ENCODE measurements at places on chromosomes 1 and 21.

GRCh38 chr1:85582687-85583591, 2.4 kb downstream of the CCN1 start:
- peak; percentile 65 for DNase-seq

DNA sequence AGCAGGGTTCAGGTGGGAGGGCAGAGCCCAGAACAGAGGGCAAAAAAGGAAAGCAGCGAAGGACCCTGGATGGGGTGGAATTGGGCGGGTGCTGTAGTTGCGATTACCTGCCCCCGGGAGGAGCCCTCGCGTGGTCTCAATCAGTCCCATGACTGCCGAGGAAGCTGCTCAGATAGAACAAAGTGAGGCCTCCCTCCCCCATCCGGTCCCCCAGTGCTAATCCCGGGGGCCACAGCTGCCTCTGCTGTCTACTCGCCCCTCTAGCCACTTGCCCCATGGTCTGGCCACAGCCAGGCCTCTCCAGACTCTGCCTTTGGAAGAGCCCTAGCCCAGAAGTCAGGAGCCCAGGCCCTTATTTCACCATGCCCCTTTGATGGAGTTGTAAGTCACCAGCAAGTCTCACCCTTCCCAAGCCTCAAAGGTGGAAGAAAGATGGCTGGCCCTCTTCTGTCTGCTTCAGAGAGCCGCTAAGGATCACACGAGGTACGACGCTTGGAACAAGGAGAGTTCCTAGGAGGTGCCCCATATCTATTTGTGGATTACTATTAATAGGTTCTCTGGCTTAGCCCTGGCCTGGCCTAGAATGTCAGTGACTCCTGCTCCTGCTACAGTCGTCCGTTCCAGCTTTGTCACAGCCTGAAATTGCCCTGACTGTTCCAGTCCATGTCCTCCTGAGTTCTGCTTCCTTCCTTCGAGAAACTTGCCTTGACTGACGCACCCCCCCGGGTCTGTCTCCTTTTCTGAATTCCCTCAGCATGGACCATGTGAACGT, 16.4 kb downstream of the ECHDC2 start:
- peak; percentile 18 for DNase-seq

- no peak for DNase-seq
Measured at GRCh38 chr1:166874464-166874863, 1.6 kb downstream of the TADA1 start.

DNA sequence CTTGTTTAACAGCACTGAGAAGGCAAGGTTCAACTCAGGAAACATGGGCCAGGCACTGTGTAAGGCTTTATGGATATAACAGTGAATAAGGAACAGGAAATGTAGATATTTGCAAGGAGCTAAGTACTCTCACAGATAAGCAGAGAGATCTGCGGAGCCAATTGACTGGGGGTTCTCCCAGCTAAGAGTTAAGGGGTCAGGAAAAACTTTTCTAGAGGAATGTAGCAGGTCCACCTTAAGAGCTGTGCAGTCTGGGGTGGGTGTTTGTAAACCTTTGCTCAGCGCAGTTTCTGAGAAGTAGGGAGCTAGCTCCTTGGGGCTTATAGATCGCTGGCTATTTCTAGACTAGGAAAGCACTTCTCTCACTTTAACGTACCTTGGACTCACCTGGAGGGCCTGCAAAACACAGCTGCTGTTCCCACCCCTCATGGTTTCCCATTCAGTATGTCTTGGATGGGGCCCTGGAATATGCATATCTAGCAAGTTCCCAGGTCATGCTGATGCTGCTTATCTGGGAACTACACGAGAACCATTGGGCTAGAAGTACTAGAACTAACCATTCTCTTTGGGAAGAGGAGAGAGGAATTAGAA, 51.7 kb downstream of the TLCD4 start:
- DNase-seq: no peak

DNA sequence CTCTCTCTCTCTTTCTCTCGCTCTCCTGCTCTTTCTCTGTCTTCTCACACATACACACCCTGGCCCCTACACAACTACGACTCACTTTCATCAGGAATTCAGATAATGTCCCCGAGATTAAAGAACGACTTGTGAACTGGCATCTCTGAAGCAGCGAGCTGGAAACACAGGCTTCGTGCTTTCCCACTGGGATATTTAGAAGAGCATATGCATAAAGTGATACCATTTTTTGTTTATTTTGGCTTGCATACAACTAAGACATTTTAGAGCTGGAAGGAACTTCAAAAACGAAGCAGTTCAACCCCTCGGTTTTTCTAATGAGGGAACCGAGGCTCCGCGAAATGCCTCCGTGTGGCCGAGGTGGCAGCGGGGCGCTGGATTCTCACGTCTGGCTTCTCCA, 88.6 kb downstream of the ZBTB18 start:
- DNase-seq: no peak

DNA sequence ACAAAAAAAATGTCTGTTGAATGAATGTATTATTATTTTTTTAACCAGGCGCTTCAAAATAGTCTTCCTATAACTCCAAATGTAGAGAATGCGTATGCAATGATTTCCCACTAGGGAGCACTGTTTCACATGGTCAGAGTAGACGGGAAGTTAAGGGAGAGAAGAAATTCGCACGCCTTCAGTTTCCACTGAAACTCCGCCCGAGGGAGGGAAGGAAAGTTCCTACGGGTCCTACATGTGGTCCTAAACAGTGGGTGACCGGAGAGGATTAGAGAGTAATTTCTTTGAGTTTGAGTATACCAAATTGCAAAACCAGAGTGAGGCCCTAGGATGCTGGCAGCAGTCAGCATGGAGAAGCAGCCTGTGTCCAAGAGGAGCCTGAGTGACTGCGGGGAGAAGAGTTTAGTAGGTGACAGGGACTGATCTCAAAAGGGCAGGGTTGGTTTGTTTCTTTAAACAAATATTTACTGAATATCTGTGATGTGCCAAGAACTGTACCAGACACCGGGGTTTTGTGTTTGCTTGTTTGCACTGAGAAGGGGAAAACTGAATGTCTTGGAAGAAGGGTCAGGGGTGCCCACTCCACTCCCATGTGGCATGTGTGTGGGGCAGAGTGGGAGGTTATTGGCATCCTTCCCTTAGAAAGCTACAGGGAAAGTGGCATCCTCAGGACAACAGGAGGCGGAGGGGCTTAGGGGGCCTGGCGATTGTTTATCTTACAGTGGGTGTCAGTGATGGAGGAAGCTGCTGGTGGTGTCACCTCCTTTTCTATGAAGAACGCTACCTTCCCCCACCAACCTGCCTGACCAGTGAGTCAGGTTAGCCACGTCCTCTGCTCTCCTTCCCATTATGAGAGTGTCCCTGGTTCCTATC, 22.8 kb downstream of the RNU5D-1 start:
- peak; percentile 65 for DNase-seq

- DNase-seq: no peak
Measured at GRCh38 chr1:211280910-211281309, 21.7 kb downstream of the RCOR3 start.

GRCh38 chr1:19651141-19651737, 7.1 kb downstream of the NBL1 start:
- DNase-seq: peak; percentile 58

DNA sequence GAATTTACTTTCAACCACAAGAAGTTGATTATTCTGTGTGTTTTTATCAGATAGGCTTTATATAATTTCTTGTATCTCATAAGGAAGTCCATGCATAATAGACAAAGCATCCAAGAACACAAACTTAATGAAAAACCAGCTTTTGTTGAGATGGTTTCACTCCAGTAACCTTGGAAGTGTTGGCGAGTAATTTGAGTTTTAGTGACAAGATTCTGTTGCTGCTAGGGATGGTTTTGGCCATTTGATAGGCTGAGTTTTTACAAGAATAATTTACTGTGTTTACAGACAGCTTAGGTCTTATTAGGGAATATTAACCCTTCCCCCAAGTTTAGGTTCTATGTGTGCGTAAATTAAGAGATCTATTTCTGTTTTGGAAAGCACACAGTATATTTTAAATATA, 513.6 kb downstream of the USP25 start:
- DNase-seq: no peak

DNA sequence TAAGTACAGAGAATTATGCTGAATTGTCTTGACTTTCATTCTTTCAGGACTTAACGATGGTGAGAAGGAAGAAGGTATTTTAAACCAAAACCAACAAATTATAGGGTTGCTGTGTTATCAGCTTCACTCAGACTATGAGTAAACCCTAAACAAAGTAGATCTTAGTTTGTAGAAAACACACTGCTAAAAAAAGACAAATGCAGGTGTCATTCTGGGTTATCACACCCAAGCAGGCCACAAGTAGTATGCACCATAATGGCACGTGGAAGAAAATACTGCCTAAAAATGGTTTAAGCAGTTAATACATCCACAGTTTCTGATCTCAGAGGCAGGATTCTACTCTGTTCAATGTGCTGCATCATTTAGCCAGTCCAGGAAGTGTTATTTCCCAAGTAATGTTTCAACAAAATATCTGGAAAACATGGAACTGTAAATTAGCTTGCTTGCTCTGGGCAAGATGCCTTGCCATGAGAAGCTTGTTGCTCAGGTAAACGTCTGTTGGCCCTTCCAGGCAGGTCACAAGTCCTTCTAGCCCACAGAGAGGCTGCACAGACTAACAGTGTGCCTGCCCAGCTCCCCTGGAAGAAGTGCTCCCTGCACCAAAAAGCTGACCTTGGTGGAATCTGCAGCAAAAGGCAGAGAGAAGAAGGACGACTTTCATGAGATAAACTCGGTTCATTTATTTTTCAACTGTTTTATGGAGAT, 4.1 kb downstream of the DIPK1A start:
- no peak for DNase-seq

- peak; percentile 38 for DNase-seq
Measured at GRCh38 chr1:197787056-197787455, 11.8 kb upstream of the DENND1B start.

DNA sequence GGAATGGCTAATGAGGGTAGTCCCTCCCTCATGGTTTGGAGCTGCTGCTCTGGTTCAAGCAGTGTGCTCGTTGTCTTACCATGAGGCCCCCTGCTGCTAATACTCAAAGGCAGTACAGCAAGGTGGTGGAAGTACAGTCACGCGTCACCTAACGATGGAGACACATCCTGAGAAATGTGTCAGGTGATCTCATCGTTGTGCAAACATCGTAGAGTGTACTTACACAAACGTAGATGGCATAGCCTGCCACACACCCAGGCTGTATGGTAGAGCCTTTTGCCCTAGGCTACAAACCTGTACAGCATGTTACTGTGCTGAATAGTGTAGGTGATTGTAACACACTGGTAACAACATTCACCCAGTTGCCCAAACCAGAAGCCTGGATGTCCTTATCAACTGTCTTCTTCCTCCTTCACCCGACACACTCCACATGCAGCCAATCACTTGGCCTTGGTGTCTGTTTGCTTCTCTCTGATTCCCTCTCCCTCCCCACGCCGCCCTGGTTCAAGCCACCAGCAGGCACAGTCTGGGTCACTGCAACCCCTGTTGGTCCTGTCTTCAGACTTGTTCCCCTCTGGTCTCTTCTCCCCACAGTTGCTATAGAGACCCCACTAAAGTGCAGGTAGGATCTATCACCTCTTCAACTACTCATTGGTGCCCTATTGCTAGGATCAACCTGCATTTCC, 6.0 kb upstream of the KCNA2 start:
- no peak for DNase-seq

- DNase-seq: peak; percentile 100
Measured at GRCh38 chr21:29130270-29130969, at the start of gene MAP3K7CL. MAP3K7CL (plus strand) TSS chr21:29130644; CDS start chr21:29133345, 2,701 bp downstream.

DNA sequence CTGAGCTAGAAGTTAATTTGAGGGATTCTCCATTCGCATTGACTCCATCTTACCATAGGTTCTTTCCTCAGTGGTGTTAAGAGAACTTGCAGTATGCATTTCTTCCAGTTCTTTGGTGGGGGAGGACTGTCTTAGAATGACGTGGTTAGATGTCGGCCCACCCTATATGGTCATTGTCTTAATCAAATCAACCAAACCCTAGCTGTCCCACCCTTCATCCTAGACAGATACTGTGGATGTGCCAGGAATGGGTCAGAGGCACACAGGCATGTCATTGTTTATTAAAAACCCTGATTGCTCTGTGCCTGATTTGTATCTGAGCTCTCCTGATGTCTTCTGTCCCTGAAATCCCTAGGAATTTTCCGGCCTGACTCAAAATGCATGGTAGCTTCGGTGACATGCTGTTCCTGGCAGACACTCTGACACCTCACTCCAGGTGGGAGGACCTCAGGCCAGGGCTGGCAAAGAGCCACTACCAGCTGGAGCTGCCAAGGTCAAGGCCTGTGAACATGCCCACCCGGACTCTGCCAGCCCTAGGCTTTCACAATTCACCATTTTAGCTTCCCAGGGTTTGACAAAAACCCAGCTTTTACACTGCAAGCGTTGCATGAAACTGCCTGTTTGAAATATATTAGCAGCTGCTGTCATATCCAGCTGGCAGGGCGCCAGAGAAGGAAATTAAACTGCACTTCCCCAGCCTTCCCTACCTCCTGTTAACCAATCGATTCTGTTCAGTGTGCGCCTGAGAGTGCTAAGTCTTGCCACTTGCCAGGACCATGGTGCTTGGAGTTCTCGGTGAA, 134.0 kb downstream of the FAM78B start:
- DNase-seq: no peak

DNA sequence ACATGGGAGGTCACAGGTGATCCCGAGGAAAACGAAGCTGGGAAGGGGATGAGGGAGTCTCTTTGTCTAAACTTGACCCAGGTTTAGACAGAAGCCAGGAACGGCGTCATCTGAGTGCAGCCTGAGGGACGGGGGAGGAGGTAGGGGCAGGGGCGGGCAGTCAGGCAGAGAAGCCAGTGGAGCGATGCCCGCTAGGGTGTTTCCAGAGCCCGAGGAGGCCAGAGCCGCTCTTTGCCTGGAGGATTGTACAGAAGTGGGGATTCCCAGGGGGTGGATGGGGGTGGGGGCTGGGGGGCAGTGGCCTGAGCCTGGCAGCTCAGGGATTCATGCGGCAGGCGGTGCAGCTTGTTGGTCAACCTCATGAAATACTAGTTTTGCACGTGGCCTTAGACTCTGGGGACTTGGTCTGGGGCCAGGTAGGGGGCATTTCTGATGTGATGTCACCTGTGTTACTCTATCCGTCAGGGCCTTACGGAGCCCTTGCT, 58.4 kb downstream of the VPS26C start:
- no peak for DNase-seq

DNA sequence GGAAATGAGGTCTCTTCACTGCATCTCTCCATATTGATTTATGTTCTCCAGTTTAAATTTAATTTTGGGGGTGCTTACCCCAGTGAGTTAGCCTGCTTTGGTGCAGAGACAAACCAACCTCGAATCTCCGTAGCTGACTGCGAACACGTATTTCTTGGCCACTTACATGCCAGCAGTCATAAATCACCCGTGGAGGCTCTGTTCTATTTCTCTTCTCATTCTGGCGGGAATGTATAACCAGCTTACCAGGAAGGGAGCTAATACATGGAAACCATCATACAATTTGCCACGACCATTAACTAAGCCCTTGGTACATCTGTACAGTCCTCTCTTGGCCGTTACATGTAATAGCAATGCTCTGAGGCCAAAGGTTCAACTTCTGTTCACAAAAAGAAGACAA, 148.0 kb downstream of the PLA2G4A start:
- no peak for DNase-seq

GRCh38 chr1:100351095-100351887, 1.0 kb upstream of the CDC14A start:
- peak; percentile 86 for DNase-seq

Measured in AG10803 (cell line).